K562 (cell line): ENCODE measurements at places on chromosomes 4 and X. TPM values are rescaled to one million over a fixed set of nuclear protein-coding genes. Genes with fewer than 3 reads are reported as not detected.

GRCh38 chr4:6118201-6118600 is 82.1 kb downstream of the JAKMIP1 start:
- no peak for DNase-seq

GRCh38 chrX:119130911-119131310 is 3.3 kb upstream of the KIAA1210 start:
- no peak for DNase-seq

DNA sequence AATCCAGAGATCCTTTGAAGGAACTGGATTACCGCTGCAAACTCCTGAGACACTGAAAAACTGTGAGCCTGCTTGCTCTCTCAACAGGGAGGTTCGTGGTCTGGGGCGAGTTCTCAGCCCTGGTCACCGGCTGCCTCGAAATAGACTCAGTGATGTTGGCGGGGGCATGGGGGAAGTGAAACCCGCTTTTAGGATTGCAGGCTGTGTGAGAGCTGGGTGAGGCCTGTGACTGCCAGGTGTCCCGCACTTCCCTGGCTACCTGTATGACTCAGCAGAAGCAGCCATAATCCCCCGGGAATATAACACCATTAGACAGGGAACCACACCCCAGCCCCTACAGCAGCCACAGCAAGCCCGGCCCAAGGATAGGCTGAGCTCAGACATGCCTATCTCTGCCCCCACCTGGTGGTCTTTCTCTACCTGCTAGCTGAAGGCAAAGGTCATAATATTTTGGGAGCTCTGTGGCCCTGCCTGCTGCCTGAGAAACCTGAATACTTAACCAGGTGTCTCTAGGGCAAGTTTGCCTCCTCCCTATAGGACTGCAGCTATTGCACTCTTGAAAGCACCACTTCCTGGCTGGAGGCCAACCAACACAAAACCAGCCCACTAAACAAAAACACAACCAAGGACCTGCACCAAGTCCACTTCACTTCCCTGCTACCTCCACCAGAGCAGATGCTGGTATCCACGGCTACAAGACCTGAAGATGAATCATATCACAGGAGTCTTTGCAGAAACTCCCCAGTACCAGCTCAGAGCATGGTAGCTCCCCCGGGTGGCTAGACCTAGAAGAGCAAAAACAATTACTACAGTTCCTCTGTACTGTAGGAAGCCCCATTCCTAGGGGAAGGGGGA is 202.0 kb downstream of the RRAGB start:
- DNase-seq, result no peak

- no peak for DNase-seq
Measured at GRCh38 chr4:100872811-100873210, 355.0 kb upstream of the EMCN start.

GRCh38 chr4:52260514-52261210 is 209.6 kb downstream of the SPATA18 start:
- no peak for DNase-seq

DNA sequence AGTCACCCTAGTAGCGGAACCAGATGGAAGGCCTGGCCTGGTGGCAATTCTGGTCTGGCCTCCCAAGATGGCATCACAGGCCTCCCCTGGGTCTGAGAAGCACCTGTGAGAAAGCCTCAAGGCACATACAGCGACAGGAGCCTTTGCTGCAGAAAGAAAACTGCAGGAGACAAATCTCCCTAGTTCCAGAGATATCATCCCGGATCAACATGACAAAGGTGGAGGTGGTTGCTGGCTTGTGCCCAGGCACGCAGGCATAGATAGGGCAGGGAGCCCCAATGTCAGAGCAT is 93.6 kb downstream of the BCOR start:
- DNase-seq, result no peak

GRCh38 chrX:9141496-9141895 is 107.6 kb upstream of the FAM9B start:
- no peak for DNase-seq

GRCh38 chr4:77800483-77801259 is 18.5 kb downstream of the CNOT6L start:
- DNase-seq, result no peak

DNA sequence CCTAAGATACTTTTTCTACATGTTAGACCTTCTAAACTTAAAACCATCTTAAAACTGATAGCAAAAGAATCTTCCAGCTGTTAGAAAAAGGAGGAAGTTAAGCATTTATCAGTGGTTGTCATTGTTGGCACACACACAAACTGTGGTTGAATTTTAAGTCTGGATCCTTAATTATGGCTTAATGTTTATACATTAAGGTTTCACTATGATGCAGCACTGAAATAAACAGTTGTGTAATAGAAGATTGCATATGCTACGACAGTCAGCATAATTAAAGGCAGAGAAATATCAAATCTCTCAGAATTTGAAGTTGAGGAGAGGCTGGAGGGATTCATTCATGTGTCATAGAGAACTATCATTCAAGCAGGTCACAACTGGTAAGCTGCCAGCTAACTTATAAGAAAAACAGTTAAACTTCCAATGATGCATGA is 32.3 kb downstream of the ADGRA3 start:
- DNase-seq, result no peak

GRCh38 chr4:182310316-182310715 is 67.1 kb downstream of the TENM3 start:
- no peak for DNase-seq

GRCh38 chr4:26242451-26242850 is 78.4 kb upstream of the RBPJ start:
- DNase-seq, result no peak

DNA sequence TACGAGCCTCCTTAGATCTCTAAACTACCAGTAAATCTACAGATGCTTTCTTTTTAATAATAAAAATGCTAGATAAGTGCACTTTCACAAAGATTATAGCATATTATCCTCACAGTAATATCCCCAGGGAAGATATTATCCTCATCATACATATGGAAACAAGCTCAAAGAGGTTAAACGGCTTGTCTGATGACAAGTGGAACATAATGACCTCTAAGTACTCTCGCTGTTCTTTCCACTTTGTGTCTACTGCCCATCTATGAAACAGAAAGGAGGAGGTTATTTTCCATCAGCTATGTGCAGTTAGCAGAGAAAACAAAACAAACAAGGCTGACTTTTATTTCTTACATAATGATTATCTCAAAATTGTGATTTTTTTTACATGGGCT is 42.8 kb upstream of the PRDM8 start:
- DNase-seq, result no peak

DNA sequence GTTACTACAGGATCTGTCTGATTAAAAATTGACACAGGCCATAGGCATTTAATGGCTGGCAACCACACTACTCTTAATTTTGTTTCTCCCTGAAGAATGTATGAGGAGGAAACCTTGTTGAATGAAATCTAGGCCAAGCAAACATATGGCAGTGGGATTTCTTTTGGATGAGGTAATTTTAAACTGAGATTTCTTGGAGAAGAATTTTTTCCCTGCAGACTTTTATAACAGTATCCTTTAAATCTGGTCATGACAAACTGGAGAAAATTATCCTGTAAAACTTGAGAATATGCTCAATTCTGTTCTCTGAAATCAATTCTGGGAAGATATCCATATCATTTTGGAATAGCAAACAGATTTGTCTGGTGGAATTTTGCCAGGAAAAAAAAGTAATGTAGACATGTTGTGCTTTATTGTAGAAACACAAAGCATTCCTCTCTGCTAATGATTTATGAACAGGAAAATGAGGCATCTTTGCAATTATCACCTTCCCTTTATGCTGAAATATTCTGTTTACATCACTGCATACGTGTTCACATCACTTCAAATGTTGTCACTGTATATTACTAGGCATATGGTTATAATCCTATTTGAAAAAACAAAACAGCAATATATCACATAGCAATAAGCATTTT is 108.3 kb upstream of the ARSJ start:
- DNase-seq, result no peak

DNA sequence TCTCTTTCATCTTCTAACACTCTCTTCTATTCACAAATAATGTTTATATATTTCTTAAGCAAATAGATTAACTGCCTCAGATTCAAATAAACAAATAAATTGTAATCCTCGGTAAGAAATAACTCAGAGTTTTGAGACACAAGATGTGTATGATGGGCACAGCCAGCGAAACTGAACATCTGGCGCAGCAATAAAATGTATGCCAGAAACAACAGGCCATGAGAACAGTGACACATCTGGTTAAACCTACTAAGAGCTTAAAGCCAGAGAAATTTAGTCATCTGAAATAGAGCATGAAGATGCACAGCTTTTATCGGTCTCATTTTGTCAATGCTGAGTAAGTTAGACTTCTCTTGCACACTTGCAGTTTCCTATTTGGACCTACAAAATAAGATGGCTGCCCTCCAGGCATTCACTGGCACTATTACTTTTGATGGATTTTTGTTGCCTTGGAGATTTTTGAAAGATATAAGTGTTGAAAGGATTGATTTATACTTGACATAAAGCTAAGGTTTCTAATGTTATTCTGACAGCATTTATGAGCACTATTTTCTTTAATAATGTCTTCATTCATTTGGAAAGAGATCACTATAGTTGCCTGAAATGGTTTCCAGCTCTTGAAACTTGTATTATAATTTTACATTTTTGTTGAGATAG is 1444.0 kb downstream of the PCDH18 start:
- no peak for DNase-seq

DNA sequence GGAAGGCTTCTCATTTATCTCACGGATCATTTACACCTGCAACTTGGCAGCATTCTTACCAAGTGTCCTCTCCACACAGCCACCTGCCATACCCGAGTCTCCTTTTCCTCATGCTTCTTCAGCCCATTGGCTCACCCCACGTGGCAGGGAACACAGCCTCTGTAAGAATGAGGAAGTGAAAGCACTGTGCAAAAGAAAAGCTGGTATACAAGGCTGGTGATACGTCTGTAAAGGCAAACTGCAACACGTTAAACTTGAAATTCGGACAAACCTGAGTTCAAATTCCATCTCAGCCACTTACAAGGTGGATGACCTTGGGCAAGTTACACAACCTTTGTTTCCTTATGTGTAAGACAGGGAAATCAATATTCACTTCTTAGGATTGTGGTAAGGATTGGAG is 164.0 kb upstream of the RASGEF1B start:
- DNase-seq, result peak; percentile 5

- no peak for DNase-seq
Measured at GRCh38 chr4:182808673-182809416, 108.3 kb downstream of the DCTD start.

DNA sequence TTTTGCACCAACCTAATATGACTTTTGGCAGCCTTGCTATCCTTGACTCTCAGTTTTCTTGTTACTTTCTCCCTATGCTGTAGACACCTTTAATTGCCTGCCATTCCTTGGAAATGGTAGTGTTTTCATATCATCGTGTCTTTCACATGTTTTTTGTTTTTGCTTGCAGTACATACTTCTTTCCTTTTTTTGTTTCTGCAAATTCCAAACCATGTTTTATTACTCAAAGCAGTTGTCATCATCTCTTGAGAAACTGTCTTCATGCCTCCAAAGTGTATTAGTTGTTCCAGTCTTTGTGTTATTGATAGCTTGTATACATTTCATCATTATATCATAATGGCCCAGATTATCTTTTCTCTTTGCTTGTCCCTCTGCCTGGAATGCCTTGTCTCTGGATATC is 57.1 kb downstream of the PDLIM5 start:
- DNase-seq, result no peak

GRCh38 chr4:54439831-54440243 is 210.7 kb downstream of the PDGFRA start:
- peak; percentile 18 for DNase-seq

CFAP99 gene
- 0.18 and 0.22 TPM in 2 replicates for total RNA-seq

APELA gene
- not detected in 2 replicates for total RNA-seq

NDNF gene
- total RNA-seq, result 0.11 TPM in 1 of 2 replicates, not detected in the other

KLKB1 gene
- not detected in 2 replicates for total RNA-seq

BMPR1B gene
- not detected in 2 replicates for total RNA-seq

RASL11B gene
- total RNA-seq, result 0.53 and 0.56 TPM in 2 replicates

C4orf50 gene
- not detected in 2 replicates for total RNA-seq

SHROOM2 gene
- not detected in 2 replicates for total RNA-seq

IL2RG gene
- total RNA-seq, result 18.0 and 19.7 TPM in 2 replicates

DUSP21 gene
- 0.85 and 1.3 TPM in 2 replicates for total RNA-seq

CENPVL3 gene
- not detected in 2 replicates for total RNA-seq

CLIC2 gene
- 48.7 and 58.9 TPM in 2 replicates for total RNA-seq

SHROOM3 gene
- 0.07 and 0.22 TPM in 2 replicates for total RNA-seq

UGT2B10 gene
- 0.16 and 0.18 TPM in 2 replicates for total RNA-seq

CHM gene
- total RNA-seq, result 4.6 and 5.5 TPM in 2 replicates

ALB gene
- total RNA-seq, result 18.5 and 24.2 TPM in 2 replicates

TRIM61 gene
- total RNA-seq, result 0.42 and 0.87 TPM in 2 replicates

SPINK2 gene
- total RNA-seq, result not detected in 2 replicates

KLB gene
- 0.04 TPM in 1 of 2 replicates, not detected in the other for total RNA-seq
